ENCODE measurements at places on chromosomes 16 and 17.

DNA sequence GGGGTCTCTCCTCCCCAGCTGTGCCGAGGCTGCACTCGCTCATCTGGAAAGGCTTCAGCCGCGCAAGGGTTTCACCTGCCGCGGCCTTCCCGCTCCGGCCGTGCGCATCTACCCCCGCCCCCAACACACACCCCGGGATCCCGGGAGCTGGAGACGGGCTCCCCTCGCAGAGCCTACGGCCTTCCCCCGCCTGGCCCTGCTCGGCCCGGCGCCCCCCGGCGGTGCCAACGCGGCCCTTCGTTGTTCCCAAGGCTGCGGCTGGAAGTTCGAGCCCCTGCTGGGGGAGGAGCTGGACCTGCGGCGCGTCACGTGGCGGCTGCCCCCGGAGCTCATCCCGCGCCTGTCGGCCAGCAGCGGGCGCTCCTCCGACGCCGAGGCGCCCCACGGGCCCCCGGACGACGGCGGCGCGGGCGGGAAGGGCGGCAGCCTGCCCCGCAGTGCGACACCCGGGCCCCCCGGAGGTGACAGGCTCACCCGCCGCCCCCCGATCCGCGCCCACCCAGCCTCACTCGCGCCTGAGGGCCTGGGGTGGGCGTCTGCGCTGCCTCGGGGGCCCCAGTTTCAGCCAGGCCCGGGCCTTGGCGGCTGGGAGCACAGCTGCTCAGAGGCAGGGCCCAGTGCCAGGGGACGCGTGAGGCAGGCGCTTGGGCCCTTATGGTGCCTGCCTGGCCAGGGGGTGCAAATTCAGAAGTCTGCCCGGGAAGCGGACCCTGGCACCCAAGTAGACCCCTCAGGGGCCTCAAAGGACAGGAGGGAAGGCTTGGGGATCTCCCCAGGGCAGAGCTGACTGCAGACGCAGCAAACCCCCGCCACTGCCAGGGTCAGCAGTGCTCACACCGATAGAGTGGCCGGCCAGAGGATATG lies 11.2 kb downstream of the GALK1 start:
- peak; percentile 76 for DNase-seq

DNA sequence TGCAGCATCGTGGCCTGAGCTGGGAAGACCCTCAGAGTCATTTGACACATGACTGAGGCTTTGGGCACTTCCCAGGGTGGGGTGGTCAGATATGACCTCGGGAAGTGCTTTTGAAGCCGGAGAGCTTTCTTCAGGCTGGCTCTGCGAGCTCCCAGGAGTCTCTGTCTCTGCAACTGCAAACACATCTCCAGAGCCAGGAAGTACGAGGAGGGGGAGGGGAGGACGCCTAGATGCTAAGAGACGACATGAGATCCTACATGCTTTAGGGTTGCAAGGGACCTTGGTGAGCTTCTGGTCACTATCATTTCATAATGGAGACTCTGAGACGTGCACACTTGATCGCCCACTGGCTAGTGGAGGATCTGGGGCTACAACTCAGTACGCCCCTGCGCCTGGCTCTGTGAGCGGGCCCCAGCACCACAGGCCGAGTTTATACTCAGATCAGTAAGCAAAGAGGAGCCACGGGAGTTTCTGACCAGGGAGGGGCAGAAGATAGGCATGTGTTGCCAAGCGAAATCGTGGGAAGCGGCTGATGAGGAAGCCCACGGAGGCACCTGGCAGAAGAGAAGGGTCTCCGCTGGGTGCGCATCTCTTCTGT lies 527 bp upstream of the MGAT5B start:
- DNase-seq: no peak

DNA sequence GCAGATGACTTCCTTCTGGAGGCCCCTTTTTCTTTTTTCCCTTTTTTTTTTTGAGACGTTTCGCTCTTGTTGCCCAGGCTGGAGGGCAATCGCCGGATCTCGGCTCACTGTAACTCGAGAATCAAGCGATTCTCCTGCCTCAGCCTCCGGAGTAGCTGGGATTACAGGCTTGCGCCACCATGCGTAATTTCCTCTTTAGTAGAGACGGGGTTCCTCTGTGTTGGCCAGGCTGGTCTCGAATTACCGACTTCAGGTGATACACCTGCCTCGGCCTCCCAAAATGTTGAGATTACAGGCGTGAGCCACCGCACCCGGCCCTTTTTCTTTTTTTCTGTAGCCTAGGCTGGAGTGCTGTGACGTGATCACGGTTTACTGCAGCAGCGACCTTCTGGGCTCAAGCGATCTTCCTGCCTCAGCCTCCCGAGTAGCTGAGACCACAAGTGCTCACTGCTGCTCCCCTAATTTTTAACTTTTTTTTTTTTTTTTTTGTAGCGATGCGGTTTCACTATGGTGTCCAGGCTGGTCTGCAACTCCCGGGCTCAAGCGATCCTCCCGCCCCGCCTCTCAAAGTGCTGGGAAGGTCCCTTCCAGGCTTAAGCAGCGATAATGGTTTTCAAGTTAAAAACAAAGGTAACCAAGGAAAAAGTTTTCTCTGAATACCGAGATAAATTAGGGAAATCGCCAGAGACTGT lies 956 bp upstream of the IST1 start:
- peak; percentile 60 for DNase-seq

DNA sequence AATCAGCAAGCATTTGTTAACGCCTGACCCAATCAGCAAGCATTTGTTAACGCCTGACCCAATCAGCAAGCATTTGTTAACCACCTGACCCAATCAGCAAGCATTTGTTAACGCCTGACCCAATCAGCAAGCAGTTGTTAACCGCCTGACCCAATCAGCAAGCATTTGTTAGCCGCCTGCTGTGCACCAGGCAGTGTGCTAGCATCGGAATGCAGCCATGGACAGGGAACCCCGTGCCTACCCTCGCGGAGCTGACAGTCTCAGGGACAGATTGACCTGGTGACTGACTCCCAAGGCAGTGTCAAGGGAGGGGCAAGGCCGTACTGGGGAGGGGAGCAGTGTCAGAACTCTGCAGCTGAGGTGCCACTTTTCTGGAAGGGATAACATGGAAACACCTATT lies 66.9 kb downstream of the ABR start:
- DNase-seq: no peak

DNA sequence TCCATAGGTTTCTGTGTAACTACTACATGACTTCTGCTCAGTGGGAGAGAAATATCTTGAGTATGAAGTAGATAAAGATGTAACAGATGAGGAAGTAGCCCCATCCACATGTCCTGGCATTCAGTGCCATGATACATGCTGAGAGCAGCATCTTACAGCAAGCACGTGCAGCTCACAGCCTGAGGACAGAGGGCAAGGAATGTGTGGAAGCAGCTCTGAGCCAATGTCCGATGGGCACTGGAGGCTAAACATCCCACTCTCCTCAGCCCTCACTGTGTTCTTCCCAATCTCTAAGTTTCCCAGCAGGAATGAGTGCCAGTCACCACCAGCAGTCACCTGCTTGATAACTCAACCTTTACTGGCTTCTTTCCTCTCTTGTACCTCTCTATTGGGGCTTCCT lies 40.4 kb downstream of the CFDP1 start:
- DNase-seq: no peak

DNA sequence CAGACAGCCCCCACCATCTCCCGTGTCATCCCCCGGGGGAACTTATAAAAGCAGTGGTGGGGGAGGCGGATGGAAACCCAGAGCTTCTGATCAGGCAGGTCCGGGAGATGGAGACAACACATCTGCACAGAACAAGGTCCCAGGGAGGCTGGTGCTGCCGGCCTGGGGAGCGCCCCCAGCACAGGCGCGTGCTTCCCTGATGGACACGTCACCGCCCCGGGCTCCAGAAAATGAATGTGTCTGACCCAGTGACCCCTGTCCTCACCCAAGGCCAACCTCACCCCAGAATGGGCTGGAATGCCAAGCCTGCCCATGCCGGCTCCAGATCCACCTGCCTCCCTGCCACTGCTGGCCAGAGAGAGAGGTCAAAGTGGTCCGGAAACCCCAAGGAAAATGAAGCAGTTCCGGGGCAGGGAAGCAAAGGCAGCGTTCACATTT lies 12.5 kb downstream of the SLC7A5 start:
- no peak for DNase-seq

GRCh38 chr17:44174427-44174826 lies 3.9 kb downstream of the ASB16 start:
- DNase-seq: no peak

GRCh38 chr16:29862383-29862883 lies 593 bp downstream of the CDIPT start:
- DNase-seq: no peak

- DNase-seq: peak; percentile 87
Observed at GRCh38 chr16:65745-66144, 6.7 kb downstream of the RHBDF1 start.

GRCh38 chr17:72142614-72143013 lies 21.8 kb downstream of the SOX9 start:
- DNase-seq: no peak

DNA sequence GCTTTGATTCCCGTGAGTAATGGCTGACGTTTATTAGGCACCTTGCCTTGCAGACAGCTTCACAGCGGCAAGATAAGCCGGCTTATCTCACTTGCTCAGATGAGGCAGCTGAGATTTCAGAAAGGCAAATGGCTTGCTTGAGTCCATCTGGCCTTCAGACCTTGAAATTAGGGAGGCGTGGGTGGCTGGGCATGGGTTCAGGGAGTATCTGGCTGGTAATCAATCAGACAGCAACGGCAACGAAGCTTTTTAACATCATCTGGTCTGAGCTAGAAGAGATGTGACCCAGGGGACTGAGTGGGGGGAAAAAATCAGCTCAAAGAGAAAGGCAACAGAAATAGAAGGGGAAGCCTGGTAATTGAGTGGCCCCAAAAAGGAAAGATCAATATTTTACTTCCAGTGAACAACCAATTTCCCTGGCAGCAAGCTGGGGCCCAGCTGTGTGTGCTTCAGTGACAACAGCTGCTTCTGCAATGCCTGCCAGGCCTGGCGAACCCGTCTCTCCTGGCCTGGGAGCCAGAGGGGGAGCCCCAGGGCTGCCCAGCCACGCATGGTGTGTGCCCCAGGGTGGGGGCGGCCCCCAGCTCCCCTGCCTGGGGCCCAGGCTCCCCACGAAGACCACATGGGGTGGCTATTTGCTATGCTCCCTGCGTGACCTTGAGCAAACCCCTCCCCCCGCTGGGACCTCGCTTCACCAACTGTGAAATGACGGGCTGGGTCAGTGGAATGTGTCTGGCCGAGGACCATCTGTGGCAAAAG lies 34.0 kb downstream of the RAB11FIP4 start:
- no peak for DNase-seq

- peak; percentile 62 for DNase-seq
Observed at GRCh38 chr17:38751144-38751807, 1.3 kb upstream of the PSMB3 start.

- DNase-seq: no peak
Observed at GRCh38 chr16:49431040-49431439, 57.4 kb downstream of the C16orf78 start.

DNA sequence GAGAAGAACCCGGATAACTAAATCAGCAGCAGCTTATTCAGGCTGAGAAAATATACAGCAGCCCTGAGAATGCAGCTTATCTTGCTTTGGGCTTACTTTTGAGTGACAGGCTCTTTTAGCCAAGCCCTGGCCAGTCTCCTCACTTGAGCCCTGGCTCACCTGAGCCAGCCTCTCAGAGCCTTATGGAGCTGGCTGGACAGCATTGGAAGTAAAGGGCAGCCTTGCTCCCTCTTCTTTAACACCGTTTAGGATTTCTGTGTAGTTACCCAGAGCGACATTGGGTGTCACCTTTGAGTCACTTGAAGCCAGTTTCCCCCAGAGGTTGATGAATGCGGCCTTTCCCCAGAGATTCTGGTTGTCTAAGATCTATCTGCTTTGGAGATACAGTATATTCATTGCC lies 7.7 kb upstream of the NPIPB2 start:
- DNase-seq: peak; percentile 80

DNA sequence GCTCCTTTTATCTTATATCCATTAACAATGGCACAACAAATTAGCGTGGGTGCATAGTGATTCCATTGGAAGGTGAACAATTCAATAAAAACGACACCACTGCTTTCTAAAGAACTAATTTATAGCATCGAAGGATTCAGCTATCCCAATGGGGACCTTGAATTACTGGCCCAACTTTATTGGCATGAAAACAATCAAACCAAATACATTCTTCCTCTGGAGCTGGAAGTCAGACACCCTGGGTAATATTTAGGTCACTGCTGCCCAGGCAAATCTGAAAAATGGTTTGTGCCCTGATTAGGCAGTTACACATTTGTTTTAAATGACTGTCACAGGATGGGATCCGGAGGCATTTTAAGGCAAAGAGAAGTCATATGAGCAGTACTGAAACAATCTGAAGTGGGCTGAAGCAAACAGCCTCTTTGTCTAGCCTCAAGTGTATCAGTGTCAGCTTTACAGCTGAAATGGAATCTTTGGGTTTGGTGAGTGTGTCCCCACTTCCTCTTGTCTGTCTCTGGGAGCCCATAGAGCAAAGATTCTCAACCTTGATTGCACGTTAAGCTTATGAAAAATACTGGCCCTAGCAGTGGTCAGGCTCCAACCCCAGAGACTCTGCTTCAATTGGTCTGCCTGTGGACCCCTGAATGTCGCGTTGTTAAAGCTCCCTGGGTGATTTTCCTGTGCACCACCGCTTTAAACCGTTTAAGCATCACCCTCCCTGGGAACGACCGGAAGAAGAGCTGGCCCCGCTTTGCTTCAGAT lies 30.3 kb downstream of the CDK5R1 start:
- DNase-seq: no peak

DNA sequence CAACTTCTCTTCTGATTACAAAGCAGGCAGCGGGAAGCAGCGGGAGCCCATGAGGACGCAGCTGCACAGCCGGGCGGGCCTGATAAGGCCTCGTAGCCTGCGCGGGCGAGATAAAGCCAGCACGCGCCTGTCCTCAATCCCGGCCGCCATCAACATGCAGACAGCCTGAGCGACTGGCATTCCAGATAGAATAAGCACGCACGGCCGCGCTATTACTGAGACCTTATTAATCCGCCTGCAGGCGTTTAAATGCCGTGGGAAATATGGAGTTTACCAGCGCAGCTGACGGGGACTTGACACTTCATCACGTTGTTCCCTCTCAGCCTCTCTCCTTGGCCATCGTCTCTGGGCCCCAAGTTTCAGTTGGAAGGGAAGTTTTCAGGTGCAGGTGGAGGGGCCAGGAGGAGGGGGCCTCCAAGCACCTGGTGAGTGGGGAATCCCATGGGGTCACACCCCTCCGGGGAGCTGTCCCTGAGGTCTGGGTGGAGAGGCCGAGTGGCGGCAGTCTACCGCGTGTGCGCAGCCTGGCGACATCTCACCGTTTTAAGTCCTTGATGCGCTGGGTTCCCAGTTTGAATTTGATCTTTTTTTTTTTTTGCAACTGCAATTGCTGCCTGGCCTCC lies 27.3 kb upstream of the CBFA2T3 start:
- peak; percentile 73 for DNase-seq
